NCI-H2171 treated with DMSO at 0.1 percent for 48 hours (cell line): ENCODE measurements at places on chromosomes 13 and 19.

- no peak for DNase-seq
Observed at GRCh38 chr19:5822181-5822844, 17.2 kb downstream of the FUT6 start.

- DNase-seq, result peak; percentile 3
Observed at GRCh38 chr13:73544175-73544574, 485.4 kb downstream of the KLF5 start.

DNA sequence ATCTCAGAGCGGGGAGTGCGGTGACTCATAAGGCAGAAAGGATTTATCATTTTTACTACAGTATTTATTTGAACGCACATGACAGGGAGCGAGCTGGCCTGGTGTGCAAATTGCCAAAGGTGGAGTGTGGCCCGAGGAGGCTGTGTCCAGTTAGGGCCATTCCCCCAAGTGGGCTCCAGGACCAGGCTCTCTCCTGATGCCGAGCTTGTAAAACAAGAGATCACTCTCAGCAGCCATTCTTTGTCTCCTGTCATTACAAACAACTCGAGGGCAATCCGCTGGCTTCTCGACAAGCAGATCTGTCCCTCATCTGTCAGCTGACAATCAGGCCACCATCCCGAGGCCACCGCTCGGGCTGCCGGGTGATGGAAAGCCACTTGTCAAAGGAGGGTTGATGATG is 418.9 kb downstream of the ZNF536 start:
- no peak for DNase-seq

DNA sequence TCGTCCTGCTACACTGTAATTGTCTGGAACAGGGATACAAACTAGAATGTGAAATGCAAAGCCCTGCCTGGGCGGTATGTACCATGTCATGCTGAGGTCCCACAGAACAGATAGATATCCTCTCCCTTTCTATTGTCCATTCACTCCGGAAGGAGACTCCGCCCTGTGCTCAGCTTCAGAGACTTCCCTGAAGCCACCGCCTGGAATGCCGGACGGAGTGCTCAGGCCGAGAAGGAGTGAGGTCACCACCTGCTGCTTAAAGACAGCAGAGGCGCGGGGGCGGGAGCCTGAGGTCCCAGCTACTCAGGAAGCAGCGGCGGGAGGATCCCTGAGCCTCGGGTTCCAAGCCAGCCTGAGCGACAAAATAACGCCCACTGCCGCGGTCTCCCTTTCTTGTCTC is 890 bp upstream of the ZNF611 start:
- no peak for DNase-seq

DNA sequence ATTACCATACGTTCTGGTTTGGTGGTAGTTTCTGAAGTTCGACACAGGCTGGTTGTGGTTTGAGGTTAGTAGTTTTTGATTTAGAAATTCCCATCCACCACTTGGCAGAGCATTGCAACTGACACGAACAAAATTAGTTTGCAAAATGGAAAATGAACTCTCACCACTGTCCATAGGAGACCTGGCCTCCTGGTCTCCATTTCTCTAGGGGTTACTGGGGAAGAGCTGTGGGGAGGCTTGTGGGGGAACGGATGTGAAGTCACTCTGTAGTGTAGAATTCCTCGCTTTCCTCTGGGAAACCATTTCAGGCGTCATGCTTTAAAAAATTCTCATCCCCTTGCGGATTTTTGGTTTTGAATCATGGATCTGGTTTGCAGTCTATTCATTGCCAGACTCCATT is 321.5 kb upstream of the MAB21L1 start:
- no peak for DNase-seq

DNA sequence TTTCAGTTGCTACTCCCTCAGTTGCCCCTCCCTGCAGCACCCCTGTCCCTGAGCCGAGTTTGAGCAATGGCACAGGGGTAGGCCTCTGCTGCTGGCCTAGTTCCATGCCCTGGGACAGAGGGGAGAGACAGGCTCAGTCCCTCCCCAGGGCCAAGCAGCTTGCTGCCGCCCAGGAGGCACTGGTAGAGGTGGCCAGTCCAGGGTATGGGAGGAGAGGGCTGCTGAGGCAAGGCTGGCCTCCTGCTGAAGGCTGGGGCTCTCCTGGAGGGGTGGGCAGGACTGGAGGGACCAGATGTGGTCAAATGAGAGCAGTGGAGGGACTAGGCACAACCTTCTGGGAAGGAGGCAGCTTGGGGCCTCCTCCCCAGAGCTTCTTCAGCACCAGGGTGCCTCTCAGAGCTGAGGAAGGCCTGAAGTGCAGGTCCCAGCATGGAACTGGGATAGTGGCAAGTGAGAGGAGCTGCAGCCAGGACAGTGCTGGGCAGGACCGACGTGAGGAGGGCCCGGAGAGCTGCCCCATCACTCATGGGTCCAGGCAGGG is 29.8 kb upstream of the VSTM2B start:
- no peak for DNase-seq

- no peak for DNase-seq
Observed at GRCh38 chr19:56189785-56190184, 7.8 kb downstream of the ZSCAN5B start.

DNA sequence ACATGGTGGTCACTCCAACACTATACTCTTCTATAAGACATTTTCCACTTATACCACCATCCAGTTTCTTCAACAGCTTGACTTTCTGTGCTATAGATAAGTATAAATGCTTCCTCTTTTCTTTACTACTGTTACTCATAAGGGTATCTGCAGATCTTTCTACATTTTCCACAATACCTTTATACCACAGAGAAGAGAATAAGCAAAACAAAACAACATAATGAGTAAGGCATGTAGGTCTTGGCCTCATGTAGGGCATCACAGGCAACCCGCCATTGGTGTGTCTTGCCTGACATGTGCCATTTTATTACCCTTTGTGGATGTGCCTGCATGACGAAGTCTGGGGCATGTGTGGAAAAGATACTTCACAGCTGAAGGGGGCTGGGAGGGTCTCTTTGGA is 265.3 kb upstream of the STARD13 start:
- no peak for DNase-seq
